Stimulated activated naive CD8-positive, alpha-beta T cell treated with anti-CD3 and anti-CD28 coated beads, Interleukin-15, amount 100 ng/mL, for 72 hours (primary cell): ENCODE measurements at places on chromosomes 1 and 21.
A peak's percentile ranks its signal among the peaks of the same experiment; 100 is the strongest.

- DNase-seq: no peak
Measured at GRCh38 chr1:177080564-177080963, 83.9 kb downstream of the ASTN1 start.

GRCh38 chr1:227912866-227913265, 34.9 kb downstream of the WNT9A start:
- DNase-seq: no peak

DNA sequence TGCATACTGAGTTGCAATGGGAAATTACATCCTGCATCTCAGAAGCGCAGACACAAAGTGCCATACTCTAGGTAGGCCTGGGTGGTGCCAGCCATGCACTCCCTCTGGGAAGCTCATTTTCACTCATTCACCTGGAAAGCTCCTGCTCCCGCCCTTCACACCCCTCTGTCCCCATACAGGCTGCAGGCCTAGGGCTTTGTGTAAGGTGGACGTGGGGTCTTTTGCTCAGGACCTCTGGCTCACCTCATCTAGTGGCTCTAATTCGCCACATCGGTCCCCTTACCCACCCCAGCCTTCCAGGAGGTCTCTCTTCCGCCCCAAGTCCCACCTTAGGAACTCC, 751 bp downstream of the MRPS15 start:
- DNase-seq: no peak

DNA sequence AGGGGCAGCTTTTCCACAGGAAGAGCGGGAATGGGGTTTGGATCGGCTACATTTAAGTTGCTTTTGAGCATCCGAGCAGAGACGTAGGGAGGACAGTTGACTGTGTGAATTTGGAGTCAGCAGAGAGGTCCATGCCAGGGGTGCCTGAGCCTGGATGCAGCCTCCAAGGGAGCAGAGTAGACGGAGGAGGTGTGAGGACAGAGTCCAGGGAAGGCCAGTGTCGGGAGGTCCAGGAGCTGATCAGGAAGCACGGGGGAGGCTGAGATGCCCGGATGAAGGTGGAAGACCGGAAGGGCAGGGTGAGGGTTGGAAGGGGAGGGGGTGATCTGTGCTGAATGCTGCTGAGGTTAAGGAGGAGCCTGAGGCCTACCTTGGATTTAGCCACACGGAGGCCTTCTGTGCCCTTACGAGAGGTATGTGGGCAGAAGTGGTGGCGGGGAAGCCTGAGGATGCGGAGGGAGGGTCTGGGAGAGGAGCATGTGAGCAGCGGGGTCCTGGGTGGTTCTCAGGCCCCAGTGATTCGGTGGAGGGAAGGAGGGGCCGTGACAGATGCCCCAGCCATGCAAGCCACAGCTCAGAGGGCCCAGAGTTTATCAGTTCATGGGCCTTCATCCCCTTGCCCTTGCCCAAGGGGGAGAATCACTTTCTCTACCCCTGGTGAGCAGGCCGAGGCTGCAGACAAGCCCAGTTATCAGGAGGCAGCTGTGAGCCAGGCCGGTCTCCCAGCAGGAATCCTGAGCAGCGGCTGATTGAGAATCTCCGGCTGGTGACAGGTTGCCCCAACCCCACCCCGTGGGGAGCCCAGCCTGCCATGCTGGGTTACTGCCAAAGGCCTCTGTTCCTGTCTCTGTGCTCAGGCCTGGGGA, 54.0 kb upstream of the ACTL8 start:
- DNase-seq: no peak

- DNase-seq: peak; percentile 30
Measured at GRCh38 chr1:158121604-158122254, 59.0 kb upstream of the CD1D start.

DNA sequence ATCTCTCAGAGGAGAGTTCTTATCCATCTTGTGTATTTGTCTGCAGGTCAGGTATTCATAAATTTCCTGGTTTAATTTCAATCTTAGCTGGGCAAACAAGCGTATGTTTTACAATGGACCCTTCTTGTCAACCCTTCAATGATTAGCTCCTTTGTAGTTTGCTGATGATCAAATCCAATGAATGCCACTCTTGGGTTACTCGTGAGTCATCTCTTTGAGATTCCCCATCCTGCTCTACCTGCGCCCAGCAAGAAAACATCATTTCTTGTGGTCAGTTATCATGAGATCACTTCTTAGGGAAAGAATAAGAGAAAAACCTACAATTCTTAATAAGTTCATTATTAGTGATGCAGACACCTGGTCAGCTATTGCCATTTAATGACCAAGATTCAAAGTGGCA, 572.3 kb upstream of the PKN2 start:
- DNase-seq: no peak

DNA sequence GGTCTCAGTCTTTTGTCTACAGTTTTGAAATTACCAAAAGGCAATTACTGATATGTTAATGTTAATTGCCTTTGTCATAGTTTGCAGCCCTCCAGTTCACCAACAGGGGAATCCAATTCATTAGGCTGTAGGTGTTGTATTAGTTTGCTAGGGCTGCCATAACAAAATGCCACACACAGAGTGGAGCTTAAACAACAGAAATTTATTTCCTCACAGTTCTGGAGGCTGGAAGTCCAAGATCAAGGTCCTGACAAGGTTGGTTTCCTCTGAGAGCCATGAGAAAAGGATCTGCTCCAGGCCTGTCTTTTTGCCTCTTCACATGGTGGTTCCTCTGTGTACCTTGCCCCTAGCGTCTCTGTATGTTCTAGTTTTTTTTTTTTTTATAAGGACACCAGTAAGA, 1.3 kb downstream of the RTCA start:
- no peak for DNase-seq

GRCh38 chr1:18949686-18950400, 6.6 kb downstream of the IFFO2 start:
- peak; percentile 30 for DNase-seq

- no peak for DNase-seq
Measured at GRCh38 chr1:227773558-227773957, 38.3 kb downstream of the SNAP47 start.

- peak; percentile 72 for DNase-seq
Measured at GRCh38 chr1:87131809-87132283, 196.8 kb upstream of the LMO4 start.

DNA sequence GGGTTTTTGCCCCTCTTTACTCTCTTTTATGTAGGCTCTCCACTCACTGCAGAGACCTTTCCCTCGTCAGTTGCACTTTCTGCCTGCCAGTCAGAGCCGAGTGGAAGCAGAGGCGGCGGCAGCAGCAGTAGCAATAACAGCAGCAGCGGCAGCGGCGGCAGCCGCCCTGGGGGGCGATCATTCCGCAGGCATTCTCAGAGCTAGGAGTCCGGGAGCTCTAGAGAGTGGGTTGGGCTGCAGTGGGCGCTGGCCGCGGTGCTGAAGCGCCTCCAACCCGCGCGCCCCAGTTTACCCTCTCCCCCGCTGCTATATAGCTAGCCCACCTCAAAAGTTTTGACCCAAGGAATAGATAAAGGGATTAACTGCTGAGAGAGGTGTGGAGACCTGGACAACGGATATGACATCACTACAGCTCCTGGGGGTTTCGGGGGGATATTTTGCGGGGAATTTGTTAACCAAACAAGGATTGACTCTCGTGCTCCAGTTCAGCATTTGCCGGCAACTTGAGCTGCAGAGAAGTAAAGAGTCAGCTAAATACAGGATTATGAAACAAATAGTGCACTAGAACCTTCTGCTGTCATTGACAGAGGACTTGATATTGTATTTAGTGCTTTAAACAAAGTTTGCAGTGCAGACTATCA, at the start of gene OLFM3:
Gene OLFM3 (minus strand): TSS at position 102 of the 641 bp plus-strand sequence.
- DNase-seq: no peak

- DNase-seq: peak; percentile 47
Measured at GRCh38 chr1:160550572-160551034, 27.5 kb upstream of the SLAMF6 start.

- no peak for DNase-seq
Measured at GRCh38 chr1:184859381-184860105, 104.9 kb upstream of the EDEM3 start.

GRCh38 chr1:86296305-86297205, 99.6 kb downstream of the ODF2L start:
- no peak for DNase-seq

DNA sequence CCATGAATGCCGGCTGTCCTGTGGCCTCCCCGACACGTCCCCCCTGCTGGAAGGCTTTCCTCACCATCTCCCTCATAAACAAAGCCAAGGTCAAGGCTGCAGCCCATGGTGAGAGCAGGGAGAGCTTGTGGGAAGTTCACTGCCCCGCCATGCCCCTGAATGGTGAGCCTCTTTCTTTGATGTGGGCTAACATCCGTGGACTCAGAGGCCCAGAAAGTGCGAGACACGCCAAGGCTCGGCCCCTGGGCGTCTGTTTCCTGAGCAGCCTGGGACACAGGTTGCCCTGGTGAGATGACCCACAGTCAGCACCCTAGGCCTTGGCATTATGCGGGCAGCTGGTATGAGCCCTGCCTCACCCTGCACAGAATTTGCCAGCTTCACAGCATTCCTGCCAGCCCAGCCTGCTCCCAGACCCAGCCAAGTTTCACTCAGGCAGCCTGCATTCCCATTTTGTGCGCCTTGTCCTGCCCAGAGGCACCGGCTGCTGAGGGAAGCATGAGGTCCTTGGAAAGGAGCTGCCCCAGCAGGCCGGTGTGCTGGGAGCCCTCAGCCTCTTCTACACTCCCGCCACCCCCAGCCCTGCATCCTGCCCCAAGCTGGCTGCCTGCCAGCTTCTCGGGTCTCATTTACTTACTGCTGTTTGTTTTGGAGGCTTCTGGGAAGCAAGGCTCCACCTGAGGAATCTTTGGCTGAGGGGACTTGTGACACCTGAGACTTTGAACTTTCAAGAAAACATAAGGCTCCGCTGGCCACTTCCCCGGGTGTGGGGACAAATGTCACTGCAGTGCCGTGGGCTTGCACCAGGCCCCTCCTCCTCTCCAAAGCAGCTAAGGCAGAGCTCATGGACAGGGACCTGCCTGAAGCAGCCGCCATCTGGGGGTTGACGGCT, 31.9 kb downstream of the NEK2 start:
- no peak for DNase-seq

DNA sequence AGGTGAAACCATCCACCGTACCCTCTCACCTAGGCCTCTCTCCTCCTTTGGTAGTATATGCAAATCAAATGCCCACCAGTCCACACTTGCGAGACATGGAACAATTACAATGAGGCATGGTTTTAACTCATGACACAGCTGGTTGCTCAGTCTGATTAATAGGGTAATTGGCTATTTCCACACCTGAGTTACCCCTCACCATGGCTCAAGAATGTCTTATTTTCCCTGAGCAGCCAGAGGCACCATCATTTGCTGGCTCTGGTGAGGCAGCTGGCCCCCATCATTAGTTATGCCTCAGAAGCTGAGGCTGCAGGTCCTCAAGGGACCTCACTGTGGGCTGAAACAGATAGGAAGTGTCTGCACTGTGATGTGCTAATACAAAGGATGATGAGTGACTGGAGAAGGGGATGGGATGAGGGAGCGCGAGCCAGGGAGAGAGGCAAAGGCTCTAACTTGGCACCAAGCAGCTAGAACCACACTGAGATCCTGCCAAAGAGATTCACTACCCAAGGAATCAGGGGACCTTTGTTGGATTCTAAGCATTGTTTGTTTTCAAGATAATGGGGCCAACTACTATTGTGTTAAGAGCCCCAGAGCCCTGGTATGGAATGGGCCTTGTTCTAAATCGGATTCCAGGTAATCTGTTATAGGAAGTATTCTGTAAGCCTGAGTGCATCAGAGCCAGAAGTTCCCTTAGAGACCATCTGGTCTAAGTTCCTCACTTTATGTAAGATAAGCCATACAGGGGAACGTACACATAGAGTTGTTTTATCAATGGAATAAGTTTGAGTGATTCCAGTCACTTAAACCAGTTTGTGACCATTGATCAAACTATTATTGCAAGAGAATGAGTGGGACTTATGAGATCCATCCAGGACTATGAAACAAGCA, 80.0 kb upstream of the CNTN2 start:
- DNase-seq: no peak

DNA sequence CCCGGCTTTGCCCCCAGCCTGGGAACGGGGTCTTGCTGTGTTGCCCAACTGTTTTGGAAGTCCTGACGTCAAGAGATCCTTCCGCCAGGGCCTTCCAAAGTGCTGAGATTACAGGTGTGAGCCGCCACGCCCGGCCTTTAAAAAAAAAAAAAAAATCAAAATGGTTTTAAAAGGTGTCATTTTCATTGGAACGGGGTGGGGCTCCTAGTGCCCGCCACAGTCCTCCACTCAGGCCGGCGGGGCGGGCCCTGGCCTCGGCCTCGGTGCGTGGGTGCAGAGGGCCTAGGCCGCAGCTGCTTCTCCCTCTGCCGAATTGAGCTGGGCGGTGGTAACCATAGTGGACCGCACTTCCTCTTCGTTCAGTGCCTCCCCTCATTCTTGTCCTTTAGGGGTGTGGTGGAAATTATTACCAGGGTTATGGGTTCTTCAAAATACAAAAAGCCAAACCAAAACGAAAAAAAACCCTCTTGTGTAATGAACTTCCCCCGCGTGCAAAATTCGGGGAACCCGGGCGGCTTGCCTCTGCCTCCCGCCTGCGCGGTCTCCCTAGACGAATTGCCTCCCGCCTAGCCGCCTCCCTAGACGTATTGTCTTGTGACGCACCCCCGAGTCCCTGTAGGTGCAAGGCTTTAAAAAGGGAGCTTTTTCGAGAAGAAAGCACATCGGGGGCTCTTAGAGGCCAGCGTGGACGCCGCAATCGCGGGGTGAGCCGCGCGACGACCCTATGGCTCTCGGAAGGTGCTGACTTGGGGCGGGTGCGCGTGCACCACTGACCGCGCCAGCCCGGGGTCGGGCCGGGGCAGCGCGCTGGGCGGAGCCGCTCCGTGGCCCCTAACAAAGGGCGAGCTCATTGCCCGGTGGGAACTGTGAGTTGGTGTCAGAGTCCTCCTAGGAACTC, 10.5 kb upstream of the SPEN start:
- peak; percentile 73 for DNase-seq

DNA sequence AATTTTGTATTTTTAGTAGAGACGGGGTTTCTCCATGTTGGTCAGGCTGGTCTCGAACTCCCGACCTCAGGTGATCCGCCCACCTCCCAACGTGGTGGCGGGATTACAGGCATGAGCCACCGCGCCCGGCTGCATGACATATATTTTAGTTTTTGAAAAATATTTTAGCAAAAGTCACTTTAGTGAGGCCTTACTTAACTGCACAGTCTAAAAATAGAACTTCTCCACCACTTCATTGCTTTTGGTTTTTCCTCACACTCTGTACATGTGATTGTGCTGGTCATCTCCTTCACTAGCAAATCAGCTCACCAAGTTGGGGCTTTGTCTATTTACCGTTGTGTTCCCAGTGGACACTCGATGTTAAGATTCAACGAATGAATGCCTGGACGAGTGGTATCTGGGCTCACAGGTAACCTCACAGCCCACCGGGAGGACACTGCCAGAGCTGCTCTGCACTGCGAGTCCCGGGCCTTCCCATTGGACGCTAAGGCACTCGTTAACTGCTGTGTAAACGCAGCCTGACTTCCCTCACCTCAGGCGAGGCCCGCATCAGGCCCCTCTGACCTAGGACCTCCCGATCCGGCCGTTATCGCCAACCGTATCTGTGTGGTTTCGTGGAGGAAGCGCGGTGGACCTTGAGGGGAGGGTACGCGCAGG, 14.0 kb upstream of the ZNF692 start:
- DNase-seq: peak; percentile 73

- DNase-seq: no peak
Measured at GRCh38 chr1:95431235-95431634, 197.2 kb downstream of the RWDD3 start.

- no peak for DNase-seq
Measured at GRCh38 chr1:91603409-91603808, 102.8 kb downstream of the CDC7 start.
